ENCODE measurements at places on chromosomes 16 and 17.

DNA sequence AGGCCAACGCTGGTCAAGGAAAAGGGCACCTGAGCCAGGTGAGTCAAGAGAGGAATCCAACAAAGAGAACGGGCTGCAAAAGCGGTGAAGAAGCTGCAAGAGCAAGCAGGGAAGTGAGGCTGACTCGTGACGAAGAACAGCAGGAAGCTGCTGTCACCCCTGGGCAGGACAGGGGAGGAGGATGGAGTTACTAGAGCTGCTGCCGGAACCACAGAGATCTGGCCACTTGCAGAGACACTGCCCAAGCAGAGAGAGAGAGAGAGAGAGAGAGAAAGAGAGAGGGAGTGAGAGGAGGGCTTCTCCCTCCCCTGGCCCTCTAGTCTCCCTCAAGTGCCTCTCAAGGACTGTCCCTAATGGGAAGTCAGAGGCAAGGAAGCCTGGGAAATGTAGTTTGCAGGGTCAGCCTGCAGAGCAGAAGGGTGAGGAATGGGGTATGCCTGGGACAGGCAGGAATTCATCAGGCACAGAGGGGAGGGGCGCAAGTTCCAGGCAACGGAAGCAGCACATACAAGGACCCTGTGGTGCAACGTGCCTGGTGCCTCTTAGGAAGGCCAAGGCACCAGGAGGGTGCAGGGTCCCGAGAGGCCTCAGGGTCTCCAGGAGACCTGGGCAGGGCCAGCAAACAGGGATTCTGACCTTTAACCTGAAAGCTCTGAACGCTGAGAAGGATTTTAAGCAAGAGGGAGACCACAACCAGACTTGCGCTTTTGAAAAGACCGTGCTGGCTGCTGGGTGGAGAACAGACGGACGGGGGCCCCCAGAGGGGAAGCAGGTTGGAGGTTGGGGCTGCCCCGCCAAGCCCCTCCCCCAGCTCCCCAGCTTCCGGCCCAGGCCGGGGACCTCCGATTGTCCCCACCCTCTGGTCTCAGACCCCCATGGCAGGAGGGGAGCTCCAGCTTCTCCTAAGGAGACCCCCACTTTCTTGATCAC is 45.8 kb upstream of the CIBAR2 start:
- DNase-seq, result no peak

- DNase-seq, result peak; percentile 65
These were observed 20.0 kb upstream of the WFIKKN1 start for GRCh38 chr16:610513-611381.

DNA sequence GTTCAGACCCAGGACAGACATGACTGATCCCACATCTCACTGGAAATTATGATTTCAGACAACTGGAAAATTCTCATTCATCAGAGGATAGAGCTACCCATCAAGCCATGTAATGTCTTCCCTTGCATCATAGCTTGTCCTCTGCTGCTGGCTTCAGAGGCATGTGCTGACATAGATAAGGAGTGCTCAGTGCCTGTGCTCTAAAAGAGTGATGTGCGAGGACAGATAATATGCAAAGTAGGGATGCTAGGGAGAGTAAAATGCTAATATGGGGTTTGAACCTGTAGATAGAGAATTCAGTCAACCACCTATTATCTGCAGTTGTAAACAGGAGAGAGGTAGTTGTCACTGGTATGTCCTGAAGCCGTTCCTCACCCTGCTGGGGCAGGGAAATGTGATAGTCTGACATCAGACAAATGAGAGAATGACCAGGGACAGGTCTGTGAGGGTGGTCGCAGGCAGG is 349.7 kb upstream of the CCL2 start:
- DNase-seq, result no peak

GRCh38 chr17:82103553-82104451 is 5.8 kb upstream of the FASN start:
- no peak for DNase-seq

DNA sequence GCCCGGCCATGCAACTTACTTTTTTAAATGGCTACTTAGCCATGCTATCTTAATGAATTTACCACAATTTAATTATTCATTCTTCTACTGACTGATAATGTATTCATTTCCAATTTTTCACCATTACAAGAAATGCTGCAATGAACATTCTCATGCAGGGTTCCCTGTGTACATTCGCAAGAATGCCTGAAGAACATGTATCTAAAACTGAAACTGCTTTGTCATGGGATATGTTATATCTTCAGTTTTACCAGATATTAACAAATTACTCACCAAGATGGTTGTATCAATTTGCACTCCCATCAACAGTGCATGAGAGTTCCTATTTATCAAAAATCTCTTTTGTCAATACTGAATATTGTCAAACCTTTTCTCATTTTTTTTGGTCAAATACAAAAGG is 100.8 kb downstream of the SLC39A11 start:
- no peak for DNase-seq

GRCh38 chr17:49916854-49917515 is 52.0 kb upstream of the DLX4 start:
- no peak for DNase-seq

- peak; percentile 24 for DNase-seq
These were observed 218.0 kb downstream of the NTN1 start for GRCh38 chr17:9239246-9239792.

Data from stimulated activated CD4-positive, alpha-beta T cell treated with anti-CD3 and anti-CD28 coated beads, Interleukin-4, amount 100 ng/mL, for 24 hours (primary cell).